Activated T-helper 17 cell treated with anti-CD3 and anti-CD28 coated beads, Interleukin-2, amount 50 U/mL, for 72 hours (primary cell): ENCODE measurements at places on chromosomes 16 and 17.
A peak's percentile ranks its signal among the peaks of the same experiment; 100 is the strongest.

DNA sequence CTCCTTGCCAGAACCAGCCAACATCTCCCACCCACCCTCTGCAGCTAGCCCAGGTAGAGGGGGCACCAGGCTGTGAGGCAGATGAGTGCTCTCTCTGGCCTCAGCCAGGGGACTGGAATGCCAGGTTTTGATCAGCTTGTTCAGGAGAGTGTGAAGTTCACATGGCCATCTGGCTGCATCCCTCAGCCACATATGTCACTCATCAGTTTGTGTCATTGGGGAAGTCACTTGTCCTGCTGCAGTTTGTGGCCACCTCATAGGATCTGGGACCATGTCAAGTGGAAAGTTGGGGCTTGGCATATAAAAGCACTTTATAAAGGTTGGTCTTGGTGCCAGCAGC, 147.6 kb downstream of the SOCS1 start:
- ATAC-seq = no peak

GRCh38 chr16:56936491-56936890, 4.5 kb downstream of the HERPUD1 start:
- no peak for ATAC-seq

DNA sequence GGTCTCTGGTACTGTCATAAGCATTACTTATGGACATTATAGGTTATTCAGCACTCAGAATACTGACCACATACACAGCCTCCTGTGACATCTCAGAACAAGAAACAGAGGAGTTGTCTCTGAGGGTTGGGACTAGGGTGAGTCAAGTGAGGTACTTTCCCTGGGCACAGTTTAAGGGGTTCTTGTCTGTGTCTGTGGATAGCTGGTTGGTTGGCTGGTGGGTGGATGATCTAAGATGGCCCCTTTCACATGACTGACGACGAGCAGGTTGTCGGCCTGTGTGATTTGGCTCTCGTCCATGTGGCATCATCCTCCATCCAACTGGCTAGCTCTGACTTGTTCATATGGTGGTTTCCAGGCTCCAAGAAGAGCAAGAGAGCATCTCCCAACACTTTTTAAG, 163.9 kb downstream of the PRKCB start:
- ATAC-seq = peak; percentile 99

GRCh38 chr17:6641247-6641863, 495 bp downstream of the TXNDC17 start:
- ATAC-seq = peak; percentile 1

DNA sequence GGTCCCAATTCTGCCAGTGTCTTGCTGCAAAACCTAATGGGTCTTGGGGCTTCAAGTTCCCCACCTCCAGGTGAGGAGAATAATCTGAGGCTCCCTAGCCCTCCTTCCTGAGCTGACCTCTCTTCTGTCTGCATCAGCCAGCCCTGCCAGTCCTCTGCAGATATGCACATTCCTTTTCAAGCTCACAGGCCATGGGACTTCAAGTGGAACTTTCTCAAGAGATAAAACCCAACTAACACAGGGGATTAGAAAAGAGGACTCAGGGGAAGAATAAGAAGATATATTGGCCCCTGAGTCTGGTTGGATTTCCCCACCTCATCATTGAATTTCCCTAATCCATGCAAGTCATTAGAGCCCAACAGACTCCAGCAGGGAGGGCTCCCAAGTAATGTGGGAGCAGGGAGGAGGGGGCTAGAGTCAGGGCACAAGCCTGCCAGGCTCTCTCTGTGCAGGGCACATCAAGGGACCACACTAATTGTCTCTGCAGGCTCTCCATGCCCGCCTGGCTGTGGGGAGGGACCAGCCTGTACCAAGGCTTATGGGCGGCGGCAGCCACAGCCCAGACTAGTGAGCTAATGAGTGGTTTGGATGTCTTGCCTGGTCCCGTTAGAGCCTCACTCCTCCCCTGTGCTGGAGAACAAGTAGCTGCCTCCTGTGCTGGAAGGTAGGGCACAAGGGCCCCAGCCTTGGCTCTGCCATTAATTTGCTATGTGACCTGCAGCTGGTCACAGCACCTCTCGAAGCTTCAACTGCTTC, 1.2 kb downstream of the KRT14 start:
- no peak for ATAC-seq

DNA sequence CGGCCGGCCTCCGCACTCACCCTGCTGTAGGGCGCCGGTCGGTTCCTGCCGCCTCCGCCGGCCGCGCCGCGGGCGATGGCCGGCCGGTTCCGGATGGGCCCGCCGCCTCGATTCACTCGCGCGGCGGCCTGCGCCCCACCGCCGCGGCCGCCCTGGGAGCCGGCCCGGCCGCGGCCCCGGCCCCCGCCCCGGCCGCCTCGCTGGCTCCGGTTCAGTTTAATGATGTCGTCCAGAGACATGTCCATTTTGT, 158 bp downstream of the ALYREF start:
- peak; percentile 9 for ATAC-seq

- ATAC-seq = no peak
Observed at GRCh38 chr17:82052638-82053059, 951 bp downstream of the GPS1 start.

DNA sequence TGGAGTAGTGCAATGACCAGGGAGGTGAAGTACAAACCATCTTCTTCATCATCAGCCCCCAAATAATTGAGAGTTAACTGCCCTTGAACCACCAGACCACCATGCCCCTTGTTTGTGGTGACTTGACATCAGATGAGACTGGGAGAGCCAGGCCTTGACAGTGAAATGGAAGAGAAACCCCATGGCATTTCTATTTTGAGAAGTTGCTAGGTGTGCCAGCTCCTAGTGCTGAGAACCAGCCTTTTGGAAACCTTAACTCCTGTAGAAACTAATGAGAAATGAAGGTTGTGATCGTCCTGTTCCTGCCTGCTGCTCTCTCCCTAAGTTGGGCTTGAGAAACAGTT, 2.8 kb downstream of the TMEM94 start:
- no peak for ATAC-seq

DNA sequence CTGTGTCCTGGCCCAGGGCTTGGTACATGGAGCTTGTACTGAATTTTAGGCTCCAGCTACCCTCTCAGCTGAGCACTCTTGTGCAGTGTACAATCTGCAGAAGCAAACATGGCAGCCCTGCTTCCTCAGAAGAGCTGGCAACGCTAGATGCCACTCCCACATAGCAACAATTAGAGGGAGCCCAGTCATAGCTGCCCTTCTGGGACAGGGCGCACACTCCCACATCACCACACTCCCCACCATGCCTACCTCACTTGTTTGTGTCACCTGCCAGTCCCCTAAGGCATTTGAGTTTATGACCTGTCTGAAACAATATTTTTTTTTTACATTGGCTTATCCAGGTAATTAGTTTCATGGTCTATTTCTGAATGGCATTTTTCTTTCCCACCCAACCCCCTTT, 72.3 kb downstream of the C17orf67 start:
- ATAC-seq = peak; percentile 53

- ATAC-seq = no peak
Observed at GRCh38 chr16:67296420-67296819, 17.1 kb downstream of the PLEKHG4 start.

- ATAC-seq = no peak
Observed at GRCh38 chr17:58533616-58534188, 19.3 kb upstream of the MTMR4 start.

DNA sequence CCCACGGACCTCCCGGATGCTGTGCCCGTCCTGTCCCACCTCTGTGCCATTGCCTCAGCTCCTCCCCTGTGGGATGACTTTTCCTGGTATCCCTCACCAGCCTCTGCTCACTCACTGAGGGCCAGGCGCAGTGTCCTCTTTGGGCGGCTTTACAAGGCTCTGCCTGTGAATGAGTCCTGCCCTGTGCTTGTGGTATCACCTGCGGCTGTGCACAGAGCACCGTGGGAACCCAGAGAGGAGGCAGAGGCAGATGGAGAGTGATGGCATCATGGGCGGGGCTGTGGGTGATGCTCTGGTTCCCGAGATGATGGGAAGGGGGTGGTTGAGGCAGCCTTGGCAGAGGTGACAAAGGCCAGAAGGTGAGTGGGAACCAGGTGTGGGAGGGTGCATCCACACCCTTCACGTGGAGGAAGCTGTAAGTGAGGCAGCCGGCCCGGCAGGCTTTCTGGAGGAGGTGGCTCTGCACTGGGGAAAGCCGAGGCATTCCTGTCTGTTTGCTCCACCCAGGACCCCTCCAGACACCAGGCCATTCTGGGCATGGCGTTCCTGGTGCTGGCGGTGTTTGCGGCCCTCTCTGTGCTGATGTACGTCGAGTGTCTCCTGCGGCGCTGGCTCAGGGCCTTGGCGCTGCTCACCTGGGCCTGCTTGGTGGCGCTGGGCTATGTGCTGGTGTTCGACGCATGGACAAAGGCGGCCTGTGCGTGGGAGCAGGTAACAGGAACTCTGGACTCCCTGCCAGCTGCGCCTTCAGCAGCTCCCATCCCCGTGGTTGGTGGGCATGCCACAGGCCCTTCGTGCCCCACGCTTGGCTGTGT, 23.8 kb downstream of the ADCY7 start:
- ATAC-seq = no peak

DNA sequence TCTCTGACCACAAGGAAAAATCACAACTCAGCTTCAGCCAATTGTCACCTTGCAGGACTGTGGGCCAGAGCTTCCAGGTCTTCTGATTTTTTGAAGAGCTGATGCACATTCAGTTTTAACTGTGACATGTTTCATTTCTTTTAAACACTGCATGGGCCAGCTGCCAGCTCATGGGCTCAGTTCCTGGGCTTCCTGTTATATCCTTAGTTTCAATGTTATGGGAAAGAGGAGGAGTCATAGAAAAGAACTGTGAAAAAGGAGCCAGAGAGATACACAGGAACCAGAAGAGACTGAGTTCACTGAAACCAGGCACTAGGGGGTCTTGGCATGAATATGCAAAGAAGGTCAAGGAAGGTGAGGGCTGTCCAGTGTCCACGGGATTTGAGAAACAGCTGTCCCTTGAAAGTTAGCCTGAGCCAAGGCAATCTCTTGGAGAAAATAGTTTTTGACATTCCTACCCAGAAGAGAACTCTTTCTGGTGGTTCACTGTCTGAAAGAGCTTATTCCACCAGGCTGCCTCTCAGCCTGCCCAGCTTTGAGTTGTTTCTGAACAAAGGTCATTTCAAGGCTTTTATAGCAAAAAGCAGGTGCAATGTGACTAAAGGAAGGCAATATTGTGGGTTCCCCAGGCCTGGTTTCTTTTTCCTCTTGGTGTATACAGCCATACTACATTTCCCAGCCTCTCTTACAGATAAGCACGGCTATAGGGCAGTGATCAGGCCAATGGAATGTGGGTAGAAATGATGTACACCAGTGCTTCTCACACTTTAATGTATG, 10.5 kb downstream of the PDILT start:
- no peak for ATAC-seq

DNA sequence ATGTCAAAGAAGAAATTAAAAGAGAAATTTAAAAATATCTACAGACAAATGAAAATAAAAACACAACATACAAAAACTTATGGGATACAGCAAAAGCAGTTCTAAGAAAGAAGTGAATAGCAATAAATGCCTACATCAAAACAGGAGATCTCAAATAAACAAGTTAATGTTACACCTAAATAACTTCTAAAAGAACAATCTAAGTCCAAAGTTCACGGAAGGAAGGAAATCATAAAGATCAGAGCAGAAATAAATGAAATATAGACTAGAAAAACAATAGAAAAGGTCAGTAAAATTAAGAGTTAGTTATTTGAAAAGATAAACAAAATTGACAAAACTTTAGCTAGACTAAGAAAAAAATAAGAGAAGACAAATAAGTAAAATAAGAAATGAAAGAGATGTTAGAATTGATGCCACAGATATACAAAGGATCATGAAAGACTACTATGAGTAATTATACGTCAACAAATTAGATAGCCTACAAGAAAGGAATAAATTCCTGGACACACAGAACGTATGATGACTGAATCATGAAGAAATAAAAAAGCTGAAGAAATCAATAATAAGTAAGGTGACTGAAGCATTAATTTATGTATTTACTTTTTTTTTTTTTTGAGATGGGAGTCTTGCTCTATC, 100.4 kb downstream of the CEP112 start:
- ATAC-seq = no peak

DNA sequence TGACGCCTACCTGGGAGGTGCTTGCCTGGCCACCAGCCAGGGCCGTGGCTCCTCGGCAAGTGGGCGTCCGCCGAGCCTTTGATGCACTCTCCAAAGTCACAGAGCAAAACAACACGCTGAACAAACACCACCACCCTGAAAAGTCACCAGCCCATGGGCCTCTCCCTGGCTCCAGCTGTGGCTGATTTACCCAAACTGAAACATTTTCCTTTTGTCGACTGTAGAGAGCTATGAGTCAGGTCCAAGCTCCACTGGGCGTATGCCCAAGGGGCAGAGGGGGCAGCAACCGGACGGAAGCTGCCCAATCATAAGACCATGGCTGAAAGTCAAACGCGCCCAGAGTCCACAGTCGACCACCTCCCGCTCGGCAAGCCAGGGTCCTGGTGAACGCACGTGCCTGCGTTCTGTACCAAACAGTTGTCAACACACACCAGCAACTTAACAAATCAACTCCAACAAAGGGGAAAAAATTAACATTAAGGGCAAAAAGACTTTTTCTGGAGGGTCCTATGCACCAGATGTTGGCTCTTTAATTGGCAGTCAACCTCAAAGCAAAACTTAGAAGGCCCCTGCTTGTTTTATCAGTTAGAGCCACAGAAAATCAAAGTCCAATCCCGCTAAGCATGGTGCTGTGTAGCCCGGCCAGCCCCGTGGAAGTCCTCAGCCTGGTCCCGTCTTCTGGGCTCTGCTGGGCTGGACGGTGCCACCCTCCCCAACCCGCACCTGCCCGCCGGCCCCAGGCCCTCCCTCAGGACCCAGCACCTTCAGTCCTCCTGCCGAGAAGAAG, 47.3 kb downstream of the TBC1D16 start:
- ATAC-seq = peak; percentile 75

- peak; percentile 78 for ATAC-seq
Observed at GRCh38 chr16:27326738-27327585, 13.2 kb downstream of the IL4R start.

- peak; percentile 48 for ATAC-seq
Observed at GRCh38 chr16:87897521-87898505, 28.5 kb upstream of the SLC7A5 start.

- no peak for ATAC-seq
Observed at GRCh38 chr17:51751072-51751471, 407.4 kb downstream of the CA10 start.

DNA sequence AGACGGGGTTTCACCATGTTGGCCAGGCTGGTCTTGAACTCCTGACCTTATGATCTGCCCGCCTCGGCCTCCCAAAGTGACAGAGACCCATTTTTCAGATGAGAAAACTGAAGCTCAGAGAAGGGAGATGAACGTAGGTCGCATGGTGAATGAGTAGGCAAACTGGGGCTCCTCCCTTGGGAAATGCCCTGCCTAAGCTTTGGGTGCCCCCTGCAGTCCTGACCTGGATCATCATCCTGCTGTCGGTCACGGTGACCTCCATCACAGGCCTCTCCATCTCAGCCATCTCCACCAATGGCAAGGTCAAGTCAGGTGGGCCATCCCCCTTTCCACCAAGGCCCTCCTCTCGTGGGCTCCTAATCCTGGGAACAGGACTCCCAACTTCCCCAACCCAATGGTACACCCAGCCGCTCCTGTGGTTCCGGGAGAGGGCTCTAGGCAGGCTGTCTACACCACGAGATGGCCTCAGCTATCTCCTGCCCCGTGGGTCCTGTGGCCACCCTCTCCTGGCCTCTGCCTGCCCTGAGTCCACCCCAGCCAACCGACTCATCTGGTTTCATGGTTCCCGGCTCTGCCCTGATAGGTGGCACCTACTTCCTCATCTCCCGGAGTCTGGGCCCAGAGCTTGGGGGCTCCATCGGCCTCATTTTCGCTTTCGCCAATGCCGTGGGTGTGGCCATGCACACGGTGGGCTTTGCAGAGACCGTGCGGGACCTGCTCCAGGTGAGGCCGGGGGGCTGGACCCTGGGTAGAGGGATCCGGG, 4.7 kb downstream of the SLC12A3 start:
- peak; percentile 68 for ATAC-seq

GRCh38 chr17:67312265-67312664, 54.1 kb downstream of the PSMD12 start:
- ATAC-seq = no peak
